ENCODE measurements at places on chromosomes 3 and 15. TPM values are rescaled to one million over a fixed set of nuclear protein-coding genes. Genes with fewer than 3 reads are reported as not detected.
A peak's percentile ranks its signal among the peaks of the same experiment; 100 is the strongest.

GRCh38 chr3:114877378-114878113 lies 269.5 kb downstream of the ZBTB20 start:
- no peaks in the 10 kb centered on the region for H3K27me3 ChIP-seq
- H3K36me3 ChIP-seq = no peaks in the 10 kb centered on the region
- peak overlapping the region; percentile 96 for H3K27ac ChIP-seq
- no peak overlapping the region for H3K4me3 ChIP-seq

- no peak overlapping the region for H3K4me3 ChIP-seq
- H3K27me3 ChIP-seq = no peaks in the 10 kb centered on the region
- H3K4me1 ChIP-seq = 0 out of 2 replicates have a peak, but pooled peaks cover 4% of the 10 kb centered on the region
- H3K27ac ChIP-seq = no peak overlapping the region
- DNase-seq = no peak
Observed at GRCh38 chr3:143825513-143825912, 22.8 kb downstream of the SLC9A9 start.

GRCh38 chr3:24259901-24260512 lies 234.6 kb downstream of the THRB start:
- H3K27ac ChIP-seq = no peak overlapping the region
- H3K36me3 ChIP-seq = no peaks in the 10 kb centered on the region
- no peak overlapping the region for H3K4me3 ChIP-seq
- DNase-seq = no peak
- no peaks in the 10 kb centered on the region for H3K27me3 ChIP-seq

The CHL1 gene
- total RNA-seq = not detected

DNA sequence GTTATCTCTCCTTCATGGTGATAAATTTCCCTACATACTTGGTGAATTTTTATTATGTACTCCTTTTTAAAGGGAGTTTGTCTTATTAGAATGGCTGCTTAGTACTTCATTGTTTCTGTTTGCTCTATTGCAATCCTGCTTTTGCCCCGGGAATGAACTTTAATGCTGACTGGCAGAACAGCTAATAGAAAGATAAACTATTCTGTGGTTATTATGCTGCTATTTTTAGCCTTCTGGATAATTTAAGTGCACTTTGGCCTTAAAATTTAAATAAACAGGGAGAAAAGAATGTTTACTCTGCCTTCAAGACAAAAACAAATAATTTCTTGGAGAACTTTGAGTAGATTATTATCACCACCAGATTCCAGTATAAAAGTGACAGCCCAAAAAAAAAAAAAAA lies 413.8 kb upstream of the CCDC54 start:
- no peak for DNase-seq
- no peaks in the 10 kb centered on the region for H3K4me1 ChIP-seq
- no peak overlapping the region for H3K4me3 ChIP-seq
- no peaks in the 10 kb centered on the region for H3K27me3 ChIP-seq

GRCh38 chr3:36182024-36182423 lies 198.3 kb upstream of the STAC start:
- DNase-seq = no peak
- no peak overlapping the region for H3K27ac ChIP-seq
- H3K27me3 ChIP-seq = no peaks in the 10 kb centered on the region
- H3K4me3 ChIP-seq = no peak overlapping the region

GRCh38 chr15:79078763-79079410 lies 11.7 kb downstream of the RASGRF1 start:
- no peaks in the 10 kb centered on the region for H3K36me3 ChIP-seq
- H3K27me3 ChIP-seq = peaks cover 16% of the 10 kb centered on the region
- no peaks in the 10 kb centered on the region for H3K4me1 ChIP-seq
- no peak for DNase-seq
- H3K27ac ChIP-seq = no peak overlapping the region
- H3K4me3 ChIP-seq = no peak overlapping the region

DNA sequence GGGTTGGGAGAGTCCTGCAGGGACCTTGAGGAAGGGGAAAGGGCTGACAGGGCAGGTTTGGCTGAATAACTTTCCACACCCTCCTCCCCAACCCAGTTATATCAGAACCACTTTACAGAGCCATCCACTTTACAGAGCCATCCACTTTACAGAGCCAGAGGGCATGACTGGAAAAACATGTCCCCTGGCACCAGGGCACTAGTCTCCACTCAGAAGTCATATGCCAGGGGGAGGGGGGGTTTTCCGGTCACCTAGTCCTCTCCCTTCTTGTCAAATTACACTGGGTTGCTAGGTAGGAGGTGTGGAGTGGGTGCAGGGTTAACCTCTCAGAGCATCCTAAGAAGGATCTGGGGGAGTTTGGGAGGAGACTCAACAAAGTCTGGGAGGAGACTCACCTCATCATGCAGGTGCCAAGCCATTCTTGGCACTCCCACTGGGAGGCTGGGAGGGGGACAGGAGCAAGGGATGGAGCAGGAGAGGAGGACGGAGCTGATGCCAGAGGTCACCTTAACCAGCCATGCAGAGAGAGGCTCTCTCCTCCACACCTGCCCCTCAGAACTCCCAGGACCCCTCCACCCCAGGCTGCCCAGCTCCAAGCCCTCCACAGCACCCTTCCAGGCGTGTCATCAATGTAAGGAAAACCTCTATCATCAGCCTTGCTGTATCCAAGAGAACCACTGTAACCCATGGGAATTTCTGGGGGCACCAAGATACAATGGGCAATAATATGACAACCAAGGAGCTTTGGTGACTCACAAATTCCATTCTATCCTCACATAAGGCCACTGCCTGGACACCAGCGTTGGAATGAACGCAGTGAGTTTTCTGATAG lies 1.7 kb downstream of the LRRC2 start:
- H3K27ac ChIP-seq = no peak overlapping the region
- no peaks in the 10 kb centered on the region for H3K36me3 ChIP-seq

DNA sequence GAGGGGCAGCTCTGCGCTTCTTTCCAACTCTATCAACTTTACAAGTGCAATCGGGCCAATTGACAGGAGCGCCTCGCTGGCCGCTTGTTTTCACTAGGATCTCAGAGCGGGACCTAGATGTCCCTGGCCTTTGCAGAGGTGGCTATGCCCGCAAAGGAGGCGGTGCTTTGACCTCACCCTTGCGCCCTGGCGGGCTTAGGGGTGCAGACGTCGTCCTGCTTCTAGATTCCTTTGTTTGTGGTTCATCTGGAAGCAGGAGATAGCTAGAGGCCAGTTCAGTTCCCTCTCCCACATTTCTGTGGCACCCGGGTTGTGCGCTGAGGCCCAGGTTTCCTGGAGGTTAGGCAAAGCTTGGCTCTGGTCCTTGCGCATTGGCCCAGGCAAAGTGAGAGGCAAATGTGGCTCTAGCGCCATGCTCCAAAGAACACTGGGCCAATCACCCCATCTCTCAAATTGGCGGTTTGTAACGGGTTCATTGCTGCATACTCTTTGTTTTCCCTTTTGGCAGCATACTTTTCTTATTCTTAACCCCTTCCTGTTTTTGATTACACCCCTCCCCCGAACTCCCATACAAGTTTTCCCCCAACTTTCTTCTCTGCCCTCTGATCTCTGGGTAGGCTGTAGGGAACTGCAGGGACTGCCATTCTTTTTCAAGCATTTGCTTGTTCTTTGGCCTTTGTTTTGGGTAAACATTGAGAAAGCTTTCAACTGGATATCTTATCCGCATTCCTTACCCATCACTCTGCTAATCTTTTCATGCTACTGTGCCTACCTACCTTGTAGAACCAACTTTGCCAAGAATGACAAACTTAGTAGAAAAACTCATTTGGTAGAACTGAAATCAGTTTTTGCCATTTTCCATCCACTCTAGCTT lies 1.4 kb downstream of the PPM1L start:
- H3K36me3 ChIP-seq = no peaks in the 10 kb centered on the region
- H3K4me3 ChIP-seq = no peak overlapping the region
- no peak for DNase-seq
- H3K27me3 ChIP-seq = no peaks in the 10 kb centered on the region
- H3K27ac ChIP-seq = no peak overlapping the region

GRCh38 chr3:151085889-151086483 lies 522 bp downstream of the MED12L start:
- peak overlapping the region; percentile 31 for H3K27ac ChIP-seq
- DNase-seq = no peak
- H3K36me3 ChIP-seq = no peaks in the 10 kb centered on the region
- no peaks in the 10 kb centered on the region for H3K27me3 ChIP-seq
- H3K4me3 ChIP-seq = peak overlapping the region; percentile 75

The RARB gene
- total RNA-seq = not detected

GRCh38 chr3:112460519-112461195 lies 38.6 kb downstream of the BTLA start:
- no peak overlapping the region for H3K27ac ChIP-seq
- no peaks in the 10 kb centered on the region for H3K36me3 ChIP-seq
- H3K4me3 ChIP-seq = no peak overlapping the region
- no peaks in the 10 kb centered on the region for H3K27me3 ChIP-seq

DNA sequence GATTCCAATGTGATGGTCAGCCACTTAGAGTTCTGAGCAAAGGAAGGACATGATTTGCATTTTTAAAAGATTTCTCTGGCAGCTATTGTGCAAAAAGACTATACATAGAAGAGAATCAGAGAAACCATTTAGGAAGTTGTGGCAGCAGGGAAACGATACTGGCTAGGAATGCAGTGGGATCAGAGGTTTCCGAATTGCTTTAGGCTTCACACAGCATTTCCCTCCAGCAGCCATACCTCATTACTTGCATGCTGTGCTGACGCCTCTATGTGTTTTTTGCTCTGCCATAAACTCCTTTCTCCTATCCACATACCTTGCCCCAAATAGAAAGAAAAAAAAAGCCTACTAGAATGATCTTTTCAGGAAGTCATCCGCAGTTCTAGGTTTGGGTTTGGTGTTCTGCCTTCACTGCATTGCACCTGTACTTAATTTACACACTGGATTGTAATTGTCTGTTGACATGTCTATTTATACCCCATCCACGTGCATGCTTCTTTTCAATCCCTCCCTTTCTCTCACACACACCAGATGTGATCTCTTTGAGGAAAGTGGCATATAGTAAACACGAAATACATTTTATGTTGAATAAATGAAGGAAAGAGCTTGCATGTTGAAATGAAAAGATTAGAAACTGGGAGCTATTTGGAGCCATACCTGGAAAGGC lies 860.3 kb upstream of the SEMA6D start:
- no peak overlapping the region for H3K27ac ChIP-seq
- H3K4me1 ChIP-seq = no peaks in the 10 kb centered on the region
- no peaks in the 10 kb centered on the region for H3K27me3 ChIP-seq

DNA sequence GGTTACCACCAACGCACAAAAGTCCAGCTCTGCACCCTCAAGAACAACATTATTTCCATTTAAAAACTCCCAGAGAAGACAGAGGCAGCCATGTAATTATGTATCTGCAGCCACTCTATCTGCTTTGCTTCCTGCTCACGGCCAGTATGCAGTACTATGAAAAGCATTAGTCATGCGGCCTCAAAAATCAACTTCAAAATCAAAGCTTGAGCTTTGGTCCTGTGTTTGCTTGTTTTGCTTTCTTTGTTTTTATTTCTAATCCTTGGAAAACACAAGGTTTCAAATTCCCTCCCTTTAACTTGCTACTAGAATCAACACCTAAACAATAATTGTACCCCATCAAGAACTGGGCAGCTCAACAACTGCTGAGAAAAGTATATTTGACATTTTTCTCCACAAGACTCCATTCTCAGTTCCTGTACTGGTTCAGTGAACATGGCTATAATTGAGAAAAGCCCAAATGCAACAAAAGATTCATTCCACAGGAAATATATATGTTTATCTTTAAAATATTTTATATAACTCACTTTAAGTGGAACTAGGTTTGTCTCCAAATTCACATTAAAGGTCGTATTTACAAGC lies 37.6 kb downstream of the GBE1 start:
- H3K36me3 ChIP-seq = no peaks in the 10 kb centered on the region
- no peaks in the 10 kb centered on the region for H3K27me3 ChIP-seq
- no peak for DNase-seq
- no peak overlapping the region for H3K27ac ChIP-seq
- peaks cover 24% of the 10 kb centered on the region for H3K4me1 ChIP-seq

DNA sequence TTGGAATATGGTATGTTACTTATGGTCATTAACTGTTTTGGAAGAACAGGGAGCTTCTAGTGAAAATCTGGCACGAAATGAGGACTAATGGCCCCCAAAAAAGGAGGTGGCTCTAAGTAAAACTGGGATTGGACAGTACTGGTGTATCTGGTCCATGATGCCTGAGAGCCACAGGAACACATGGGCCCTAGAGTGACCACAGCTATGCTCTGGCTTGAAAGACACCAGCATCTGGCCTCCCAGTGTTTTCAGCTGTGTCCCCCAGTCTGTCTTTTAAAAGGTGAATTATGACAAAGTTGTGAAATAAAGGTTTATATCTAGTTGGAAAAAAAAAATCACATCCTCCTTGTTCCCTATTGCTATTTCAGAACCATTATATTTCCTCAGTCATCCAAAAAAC lies 64.5 kb downstream of the GSK3B start:
- no peak overlapping the region for H3K27ac ChIP-seq
- H3K4me3 ChIP-seq = no peak overlapping the region
- no peaks in the 10 kb centered on the region for H3K27me3 ChIP-seq
- H3K36me3 ChIP-seq = no peaks in the 10 kb centered on the region
- H3K4me1 ChIP-seq = no peaks in the 10 kb centered on the region
- DNase-seq = no peak

DNA sequence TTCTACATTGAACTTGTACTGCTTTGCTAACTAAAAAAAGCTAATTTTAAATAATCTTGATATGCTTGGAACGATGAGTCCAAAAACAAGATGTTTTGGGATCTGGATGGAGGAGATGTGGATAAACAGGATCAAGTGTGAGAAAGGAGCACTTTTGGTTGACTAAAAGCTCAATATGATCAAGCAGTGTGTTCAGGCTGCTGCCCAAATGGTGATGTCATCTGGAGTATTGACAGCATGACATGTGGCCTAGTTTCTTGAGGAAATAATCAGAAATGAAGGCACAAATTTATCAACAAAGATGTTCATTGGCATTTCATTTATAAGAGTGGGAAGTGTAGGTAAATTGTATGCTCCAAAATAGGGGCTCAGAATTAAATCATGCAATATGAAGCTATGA lies 161.2 kb downstream of the SOX2 start:
- H3K36me3 ChIP-seq = no peaks in the 10 kb centered on the region
- H3K27me3 ChIP-seq = no peaks in the 10 kb centered on the region
- H3K27ac ChIP-seq = no peak overlapping the region
- H3K4me1 ChIP-seq = no peaks in the 10 kb centered on the region
- no peak for DNase-seq

GRCh38 chr3:139136469-139137202 lies 91.9 kb upstream of the PRR23C start:
- no peaks in the 10 kb centered on the region for H3K27me3 ChIP-seq
- H3K27ac ChIP-seq = no peak overlapping the region
- no peak for DNase-seq
- H3K4me1 ChIP-seq = no peaks in the 10 kb centered on the region
- no peak overlapping the region for H3K4me3 ChIP-seq
- no peaks in the 10 kb centered on the region for H3K36me3 ChIP-seq

The GPR160 gene
- 9.9 TPM for total RNA-seq

The MCF2L2 gene
- 1.5 TPM for total RNA-seq

The CAPN7 gene
- total RNA-seq = 27.7 TPM
